ENCODE measurements at places on chromosomes 13 and 19.
A peak's percentile ranks its signal among the peaks of the same experiment; 100 is the strongest.

DNA sequence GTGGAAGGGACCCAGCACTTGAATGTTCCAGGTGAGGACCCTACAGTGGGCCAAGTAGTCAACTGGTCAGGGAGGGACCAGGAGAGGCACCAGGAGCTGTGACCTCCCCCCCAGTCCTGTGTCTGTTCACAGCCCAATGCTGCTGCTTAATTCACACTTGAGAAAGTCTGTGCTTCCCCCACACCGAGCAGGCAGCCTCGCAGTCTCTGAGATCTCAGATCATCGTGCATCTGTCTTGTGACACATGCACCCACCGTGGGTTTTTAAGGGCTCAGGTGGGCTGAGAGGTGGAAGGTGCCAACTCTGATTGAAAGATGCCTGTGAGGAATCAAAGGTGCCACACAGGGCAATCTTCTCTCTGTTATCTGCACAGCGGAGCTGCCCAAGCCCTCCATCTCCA, 6.2 kb downstream of the CEACAM5 start:
- no peak for DNase-seq

DNA sequence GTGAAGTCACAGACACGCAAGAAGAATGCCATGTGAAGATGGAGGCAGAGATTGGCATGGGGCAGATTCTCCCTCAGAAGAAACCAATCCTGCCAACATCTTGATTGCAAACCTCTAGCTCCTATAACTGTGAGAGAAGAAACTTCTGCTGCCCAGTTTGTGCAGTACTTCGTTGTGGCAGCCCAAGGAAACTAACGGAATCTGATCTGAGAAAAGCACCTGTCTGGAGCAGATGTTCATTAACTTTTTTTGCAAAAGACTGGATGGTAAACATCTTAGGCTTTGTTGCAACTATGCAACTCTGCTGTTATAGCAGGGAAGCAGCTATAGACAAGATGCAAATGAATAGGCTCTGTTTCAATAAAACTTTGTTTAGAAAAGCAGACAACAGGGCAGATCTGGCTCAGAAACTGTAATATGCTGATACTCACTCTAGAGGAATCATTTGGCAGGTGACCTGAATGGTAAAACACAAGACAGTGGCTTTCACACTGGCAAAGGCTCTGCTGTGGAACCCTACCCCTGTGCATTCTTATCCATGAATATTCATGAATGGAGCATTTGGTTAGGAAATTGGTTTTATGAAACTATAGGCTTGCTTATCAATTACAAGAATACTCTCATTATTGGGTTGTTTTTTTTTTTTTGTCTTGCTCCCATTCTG, 25.3 kb upstream of the CPB2 start:
- DNase-seq: no peak

DNA sequence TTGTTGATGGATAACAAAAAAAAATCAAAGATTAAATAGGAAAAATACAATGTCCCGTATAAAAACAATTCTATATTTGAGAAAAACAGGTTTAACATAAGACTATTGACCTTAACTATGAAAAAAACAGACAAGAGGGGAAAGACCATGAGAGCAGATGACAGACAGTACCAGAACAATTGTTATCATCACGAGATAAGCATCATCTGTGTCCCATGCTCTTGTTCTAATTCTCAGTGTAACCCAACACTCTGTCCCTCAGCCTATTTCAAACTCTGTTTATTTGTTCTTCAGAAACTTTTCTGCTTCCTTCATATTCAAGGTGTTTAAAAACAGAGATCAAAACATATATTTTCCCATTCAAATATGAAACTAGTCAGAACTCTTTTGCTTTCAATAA, 216.4 kb downstream of the PCDH9 start:
- no peak for DNase-seq

- DNase-seq: no peak
Observed at GRCh38 chr19:18090545-18091216, 3.9 kb upstream of the IL12RB1 start.

GRCh38 chr19:18074192-18074591, 12.5 kb downstream of the IL12RB1 start:
- DNase-seq: no peak

DNA sequence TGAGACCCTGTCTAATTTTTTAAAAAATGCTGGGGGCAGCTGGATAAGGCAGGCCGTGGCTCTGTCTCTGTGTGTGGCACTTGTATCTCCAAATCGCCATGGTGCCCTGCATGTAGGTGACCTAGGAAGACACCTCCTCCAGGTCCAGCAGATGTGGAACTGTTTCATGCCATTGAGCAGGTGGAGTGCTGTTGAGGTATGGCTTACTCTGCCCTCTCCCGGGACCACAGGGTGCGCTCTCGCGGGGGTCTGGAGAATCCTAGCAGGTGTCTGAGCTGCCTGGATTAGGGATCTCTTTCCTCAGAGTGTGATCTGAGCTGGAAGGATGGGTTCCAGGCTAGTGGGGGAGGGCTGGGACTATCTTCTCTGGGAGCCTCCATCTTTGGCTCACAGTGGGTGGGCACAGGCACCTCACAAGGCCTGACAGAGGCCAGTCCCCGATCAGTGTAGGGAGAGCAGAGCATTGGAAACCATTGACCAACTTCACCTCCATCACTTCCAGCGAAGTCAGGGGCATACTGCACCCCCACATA, 67.7 kb upstream of the TM9SF2 start:
- no peak for DNase-seq

- DNase-seq: no peak
Observed at GRCh38 chr19:3759482-3760254, 1.8 kb downstream of the APBA3 start.

DNA sequence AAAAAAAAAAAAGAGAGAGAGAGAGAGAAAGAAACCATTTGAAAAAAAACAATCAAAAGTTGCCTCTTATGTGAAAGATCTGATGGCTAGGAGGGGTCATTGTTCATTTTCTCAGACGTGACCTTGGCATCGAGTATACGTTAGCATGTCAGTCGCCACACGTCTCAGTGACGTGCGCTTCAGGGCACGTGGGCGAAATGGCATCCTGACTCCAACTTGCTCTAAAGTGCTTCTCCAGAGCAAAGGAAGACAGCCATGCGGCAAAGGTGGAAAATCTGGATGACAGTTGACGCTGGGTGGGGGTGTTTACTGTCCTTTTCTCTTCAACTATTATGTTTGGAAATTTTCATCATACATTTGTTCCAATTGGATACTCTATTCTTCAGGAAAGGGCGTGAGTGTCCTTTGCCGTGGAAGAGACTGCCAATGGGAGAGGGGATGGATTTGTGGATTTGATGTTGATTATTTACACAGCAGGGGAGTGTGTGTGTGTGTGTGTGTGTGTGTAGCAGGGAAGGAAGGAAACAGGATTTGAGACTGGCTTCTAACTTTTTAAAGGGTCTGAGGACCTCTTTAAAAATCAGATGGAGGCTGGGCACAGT, 25.0 kb downstream of the KLF2 start:
- no peak for DNase-seq

DNA sequence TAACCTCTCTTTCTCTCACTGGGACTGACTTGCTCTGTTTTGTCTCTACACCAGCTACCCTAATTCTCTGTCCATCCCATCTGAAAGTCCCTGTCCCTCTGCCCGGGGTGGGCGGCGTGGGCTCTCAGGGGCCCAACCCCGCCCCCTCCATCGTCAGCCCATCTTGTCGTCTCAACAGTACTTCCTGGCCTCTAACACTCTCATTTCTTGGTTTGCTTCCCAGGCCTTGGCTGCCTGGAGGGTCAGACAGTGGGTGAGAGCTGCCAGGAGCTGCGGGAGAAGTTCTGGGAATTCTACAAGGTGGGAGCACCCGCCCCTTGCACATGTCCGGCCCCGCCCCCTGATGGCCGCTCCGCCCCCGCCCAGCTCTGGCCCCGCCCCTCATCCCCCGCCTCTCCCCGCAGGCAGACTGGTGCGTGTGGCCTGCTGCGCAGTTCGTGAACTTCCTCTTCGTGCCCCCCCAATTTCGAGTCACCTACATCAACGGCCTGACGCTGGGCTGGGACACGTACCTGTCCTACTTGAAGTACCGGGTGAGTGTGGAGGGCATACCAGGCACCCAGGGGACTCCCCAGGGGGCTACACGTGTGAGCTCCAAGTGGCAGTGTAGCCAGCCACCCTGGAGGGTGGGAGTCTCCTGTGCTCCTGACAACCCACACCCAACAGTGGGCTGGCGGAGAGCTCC, 1.7 kb downstream of the MPV17L2 start:
- no peak for DNase-seq

- no peak for DNase-seq
Observed at GRCh38 chr13:99033814-99034213, 56.0 kb upstream of the DOCK9 start.

- DNase-seq: no peak
Observed at GRCh38 chr13:99484473-99484872, 16.8 kb upstream of the TM9SF2 start.

GRCh38 chr19:49363268-49364082, at the start of gene DKKL1:
TSS of gene DKKL1 (plus strand) at chr19:49363877. CDS start at chr19:49363999, 122 bp downstream.
- peak; percentile 97 for DNase-seq

GRCh38 chr13:28246891-28247290, 108.5 kb downstream of the PAN3 start:
- DNase-seq: no peak

DNA sequence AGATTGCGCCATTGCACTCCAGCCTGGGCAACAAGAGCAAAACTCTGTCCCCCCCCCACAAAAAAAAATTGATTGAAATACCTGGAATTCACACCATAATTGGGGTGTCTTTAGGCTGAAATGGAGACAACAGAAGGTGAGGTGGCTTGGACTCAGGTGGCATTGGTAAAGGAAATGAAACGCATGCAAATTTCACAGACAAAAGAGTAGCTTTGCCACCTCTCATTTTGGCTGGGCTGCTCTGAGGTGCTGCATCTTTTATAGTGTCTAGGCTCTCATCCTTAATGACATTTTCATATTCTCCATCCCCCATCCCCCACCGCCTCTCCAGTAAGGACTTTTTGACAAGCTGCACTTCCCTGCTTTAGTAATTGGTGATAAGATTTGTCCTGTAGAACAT, 6.9 kb downstream of the UBE2L5 start:
- DNase-seq: no peak

DNA sequence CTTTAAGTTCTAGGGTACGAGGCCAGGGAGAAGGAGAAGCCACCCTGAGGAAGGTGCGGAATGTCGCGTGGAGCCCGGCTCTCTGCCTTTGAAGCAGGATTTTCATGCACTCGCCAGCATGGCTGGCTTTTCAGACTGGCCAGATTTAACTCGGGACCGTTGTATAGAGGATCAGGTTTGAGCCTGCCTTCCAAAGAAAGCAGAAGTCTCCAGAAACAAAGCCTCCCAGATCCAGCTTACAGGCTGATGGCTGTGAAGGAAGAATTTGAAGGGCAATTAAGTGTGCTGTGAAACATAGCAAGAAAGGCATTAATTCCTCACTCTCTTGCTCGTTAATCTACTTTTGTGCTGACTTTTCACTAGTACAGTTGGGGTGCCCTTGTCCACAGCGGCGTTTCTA, 140.2 kb downstream of the SOX1 start:
- DNase-seq: no peak

DNA sequence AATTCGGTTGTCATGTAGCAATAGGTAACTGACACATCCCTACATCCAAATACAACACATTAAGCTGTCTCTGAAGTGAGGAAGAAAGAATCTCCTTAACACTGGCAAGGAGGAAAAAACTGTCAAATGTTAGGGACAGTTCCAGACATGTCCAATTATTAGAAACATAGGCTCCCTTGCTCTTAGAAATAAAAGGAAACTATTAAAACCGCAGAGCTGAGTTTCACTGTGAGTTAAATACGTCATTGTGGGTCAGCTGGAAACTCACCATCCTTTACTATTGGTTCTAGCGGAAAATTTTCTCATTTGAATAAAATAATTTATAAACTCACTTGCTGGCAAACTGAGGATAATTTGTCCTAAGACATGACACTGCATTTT, 40.7 kb downstream of the STARD13 start:
- no peak for DNase-seq

- DNase-seq: no peak
Observed at GRCh38 chr13:97182111-97182890, 39.8 kb upstream of the MBNL2 start.

GRCh38 chr13:21511849-21512248, 52.7 kb upstream of the ZDHHC20 start:
- no peak for DNase-seq

DNA sequence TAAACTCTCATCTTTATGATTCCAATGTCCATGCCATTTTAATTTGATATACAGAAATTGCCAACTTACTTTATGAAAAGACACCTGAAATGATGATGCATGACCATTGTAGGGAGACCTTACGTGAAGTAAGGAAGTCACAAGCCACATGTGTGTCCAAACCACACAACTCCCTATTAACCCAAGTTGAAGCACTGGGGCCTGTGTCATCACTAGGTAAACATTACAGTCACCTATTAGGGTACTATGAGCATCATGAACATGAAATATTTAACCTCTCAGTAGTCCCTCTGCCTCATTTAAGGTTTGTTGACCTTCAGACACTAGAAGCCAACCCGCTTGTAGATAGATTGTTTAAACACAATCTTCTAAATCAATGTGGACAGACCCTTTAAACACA, 576.9 kb downstream of the IRS2 start:
- DNase-seq: no peak

DNA sequence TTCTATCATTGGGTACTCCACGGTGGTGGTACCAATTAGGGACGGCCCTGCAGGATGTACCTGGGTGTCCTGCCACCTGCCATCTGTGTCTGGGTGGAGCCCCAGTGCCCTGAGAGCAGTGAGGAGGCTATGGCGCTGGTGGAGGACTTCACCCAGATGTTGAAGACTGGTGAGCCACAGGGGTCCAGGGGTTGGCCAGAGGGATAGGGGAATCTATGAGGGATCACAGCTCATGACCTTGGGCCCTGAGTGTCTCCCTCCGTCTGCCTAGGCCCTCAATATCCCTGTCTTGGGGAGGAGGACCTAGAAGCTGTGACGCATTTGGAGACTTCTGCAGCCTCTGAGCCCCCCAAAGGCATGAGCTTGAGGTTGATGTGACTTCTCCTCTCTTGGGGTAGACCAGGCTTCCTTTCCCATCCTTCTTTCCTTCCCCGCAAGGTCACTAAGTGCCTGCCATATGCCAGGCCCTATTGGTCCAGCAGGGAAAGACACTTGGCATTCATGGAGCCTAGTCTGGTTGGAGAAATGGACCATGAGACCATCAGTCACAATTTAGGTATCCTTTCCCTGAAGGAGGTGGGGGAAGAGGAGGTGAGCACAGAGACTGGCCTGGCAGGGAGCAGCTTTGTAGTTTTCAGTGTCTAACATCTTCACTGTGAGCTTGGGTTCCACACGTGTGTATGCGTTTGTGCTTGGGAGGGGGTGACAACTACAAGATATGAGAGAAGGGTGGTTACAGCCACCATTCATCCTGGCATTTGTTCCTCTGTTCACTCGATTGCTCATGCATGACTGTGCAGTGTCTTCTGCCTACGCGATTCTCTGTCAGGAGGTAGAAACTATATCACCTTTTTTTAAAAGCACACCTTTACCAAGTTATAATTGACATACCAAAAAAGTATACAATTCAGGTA, 5.1 kb upstream of the MZF1 start:
- DNase-seq: peak; percentile 42

DNA sequence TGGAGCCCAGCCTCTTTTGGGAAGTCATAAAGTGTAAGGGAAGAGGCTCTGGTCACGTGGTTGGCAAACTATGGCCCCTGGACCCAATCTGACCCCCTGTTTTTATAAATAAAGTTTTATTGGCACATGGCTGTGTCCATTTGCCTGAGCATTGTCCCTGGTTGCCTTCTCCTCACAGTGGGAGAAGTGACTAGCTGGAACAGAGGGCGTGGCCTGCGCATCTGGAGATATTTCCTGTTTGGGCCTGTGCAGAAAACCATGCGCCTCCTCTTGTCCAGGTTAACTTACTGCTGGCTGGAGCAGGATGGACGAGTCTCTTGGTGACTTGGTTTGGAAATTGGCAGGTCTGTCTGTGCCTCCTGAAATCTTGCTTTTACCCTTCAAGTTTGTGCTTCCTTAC, 48.3 kb downstream of the KDM4B start:
- no peak for DNase-seq

- DNase-seq: no peak
Observed at GRCh38 chr19:17915940-17916593, 16.7 kb upstream of the CCDC124 start.

Data from GM13976 (cell line).